Spleen (tissue), 13 donors: ENCODE measurements at places on chromosomes 13 and 19.

GRCh38 chr13:66781241-66781640 is 448.9 kb downstream of the PCDH9 start:
- no peak for DNase-seq

- DNase-seq = no peak
These were observed 1358.5 kb upstream of the PCDH9 start for GRCh38 chr13:68588623-68589022.

DNA sequence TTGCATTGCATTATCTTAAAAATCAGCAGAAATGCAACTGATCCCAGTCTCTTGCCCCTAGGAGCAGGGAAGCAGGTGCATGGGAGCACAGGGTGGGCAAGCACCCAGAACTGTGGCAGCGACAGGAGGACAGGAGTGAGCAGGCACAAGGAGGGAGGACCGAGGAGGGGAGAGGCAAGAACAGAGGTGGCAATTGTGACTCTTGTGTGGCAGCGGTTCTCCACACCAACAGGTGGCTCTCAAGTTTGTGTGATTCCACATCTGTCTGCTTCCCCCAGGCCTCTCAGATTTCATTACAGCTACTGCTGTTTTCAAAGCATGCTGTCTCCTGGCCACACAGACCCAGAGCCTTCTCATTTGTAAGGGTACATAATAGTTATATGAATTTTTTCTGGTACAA is 108.5 kb downstream of the STK24 start:
- DNase-seq = no peak

GRCh38 chr19:30059741-30060457 is 117.9 kb downstream of the URI1 start:
- DNase-seq = peak; percentile 34

DNA sequence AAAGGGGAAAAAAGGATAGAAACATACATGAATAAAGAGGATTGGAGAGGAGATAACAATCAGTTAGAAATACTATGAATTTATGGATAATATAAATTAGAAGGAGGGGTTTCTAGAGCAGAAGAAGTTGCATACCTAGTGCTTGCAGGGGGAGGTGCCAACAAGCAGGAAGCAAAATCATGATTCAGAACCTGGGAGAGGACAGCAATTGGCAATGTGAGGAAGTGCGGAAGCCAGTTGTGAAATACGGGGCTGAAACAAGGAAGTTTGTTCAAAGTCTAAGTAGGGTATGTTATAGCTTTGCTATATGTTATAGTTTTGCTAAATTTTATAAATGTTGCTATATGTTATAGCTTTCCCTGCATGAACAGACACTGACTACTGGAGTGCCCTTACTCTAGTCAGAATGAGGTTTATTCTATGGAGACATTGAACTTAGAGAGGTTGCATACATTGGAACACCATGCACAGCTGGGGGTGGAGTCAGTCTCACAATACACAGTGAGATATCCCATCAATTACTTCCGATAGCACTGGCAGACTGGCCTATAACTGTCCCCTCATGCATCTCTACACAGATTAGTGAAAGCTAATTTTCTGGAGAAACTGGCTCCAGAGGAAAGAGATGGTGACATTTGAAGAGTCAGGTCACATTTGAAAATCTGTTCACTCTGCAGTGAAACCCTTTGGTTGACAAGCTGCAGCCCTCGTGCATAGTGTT is 92.1 kb downstream of the GPC6 start:
- no peak for DNase-seq

DNA sequence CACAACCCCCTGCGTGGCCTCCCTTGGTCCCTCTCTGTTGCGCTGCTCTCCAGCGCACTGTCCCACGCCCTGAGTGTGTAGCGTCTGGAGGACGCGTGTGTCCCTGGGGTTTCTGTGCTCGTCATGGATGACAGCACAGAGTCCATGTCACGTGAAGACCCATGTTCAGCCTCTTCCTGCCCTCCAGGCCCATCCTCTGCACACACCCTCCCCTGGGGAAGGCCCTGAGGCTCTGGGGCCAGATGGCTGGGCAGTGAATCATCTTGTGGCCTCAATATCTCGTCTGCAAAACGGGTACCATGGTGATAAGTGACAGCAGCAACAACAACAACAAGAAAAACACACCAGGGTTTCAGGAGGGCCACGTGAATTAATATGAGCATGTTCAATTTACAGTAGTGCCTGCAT is 71.5 kb upstream of the ARHGEF7 start:
- no peak for DNase-seq

- no peak for DNase-seq
These were observed 113.7 kb downstream of the OLFM4 start for GRCh38 chr13:53142306-53142705.

- DNase-seq = no peak
These were observed 7.2 kb downstream of the RNASEH2B start for GRCh38 chr13:50916701-50917184.

GRCh38 chr19:46903458-46903857 is 42.7 kb downstream of the ARHGAP35 start:
- no peak for DNase-seq

GRCh38 chr13:66369666-66370065 is 860.5 kb downstream of the PCDH9 start:
- DNase-seq = no peak

DNA sequence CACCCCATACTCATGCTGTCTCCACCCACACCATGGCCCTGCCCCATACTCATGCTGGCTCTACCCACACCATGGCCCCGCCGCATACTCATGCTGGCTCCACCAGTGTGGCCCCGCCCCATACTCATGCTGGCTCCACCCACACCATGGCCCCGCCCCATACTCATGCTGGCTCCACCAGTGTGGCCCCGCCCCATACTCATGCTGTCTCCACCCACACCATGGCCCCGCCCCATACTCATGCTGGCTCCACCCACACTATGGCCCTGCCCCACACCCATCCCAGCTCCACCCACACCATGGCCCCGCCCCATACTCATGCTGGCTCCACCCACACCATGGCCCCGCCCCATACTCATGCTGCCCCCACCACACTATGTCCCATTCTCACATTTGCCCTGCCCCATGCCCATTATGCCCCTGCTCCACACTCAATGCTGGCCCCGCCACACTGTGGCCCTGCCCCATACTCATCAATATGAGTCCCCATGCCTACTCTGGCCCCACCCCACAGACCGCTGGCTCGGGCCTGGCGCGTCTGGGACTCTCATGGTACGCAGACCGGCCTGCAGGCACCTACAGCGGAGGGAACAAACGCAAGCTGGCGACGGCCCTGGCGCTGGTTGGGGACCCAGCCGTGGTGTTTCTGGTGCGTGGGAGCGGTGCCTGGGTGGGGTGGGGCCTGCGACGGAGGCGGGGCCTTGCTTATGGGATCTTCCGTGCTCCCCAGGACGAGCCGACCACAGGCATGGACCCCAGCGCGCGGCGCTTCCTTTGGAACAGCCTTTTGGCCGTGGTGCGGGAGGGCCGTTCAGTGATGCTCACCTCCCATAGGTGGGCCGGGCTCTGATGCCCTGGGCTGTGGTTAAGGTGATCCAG is 3.7 kb upstream of the ARHGAP45 start:
- DNase-seq = peak; percentile 88

- DNase-seq = no peak
These were observed 338.0 kb downstream of the ENOX1 start for GRCh38 chr13:43448605-43449336.

- DNase-seq = no peak
These were observed 50.7 kb upstream of the GPR183 start for GRCh38 chr13:99357941-99358340.

DNA sequence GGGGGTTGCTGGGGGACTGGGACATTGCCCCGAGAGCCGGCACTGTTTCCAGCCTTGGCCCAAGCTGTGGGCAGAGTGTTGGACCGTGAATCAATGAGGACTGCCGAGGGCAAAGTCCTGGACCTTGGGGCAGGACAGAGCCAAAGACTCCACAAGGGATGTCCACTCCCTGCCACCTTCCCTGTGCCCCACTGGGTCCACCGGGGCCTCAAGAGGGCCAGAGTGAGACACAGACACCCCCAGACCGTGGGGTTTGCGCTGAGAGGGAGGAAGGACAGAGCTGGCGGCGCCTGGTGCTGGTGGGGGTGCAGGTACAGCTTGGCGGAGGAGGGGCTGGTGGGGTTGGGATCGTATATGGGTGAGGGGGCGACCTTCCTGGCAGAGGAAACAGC is 11.8 kb downstream of the MAST3 start:
- no peak for DNase-seq

- DNase-seq = no peak
These were observed 10.5 kb downstream of the DOCK6 start for GRCh38 chr19:11251650-11252314.
